ENCODE measurements at places on chromosomes 16 and 17. TPM values are rescaled to one million over a fixed set of nuclear protein-coding genes. Genes with fewer than 3 reads are reported as not detected.

KRT31 gene
- polyA plus RNA-seq = not detected

COX6A2 gene
- polyA plus RNA-seq = not detected

TERB1 gene
- not detected for polyA plus RNA-seq

KRTAP9-2 gene
- not detected for polyA plus RNA-seq

RIPOR1 gene
- 91.6 TPM for polyA plus RNA-seq

PYY gene
- polyA plus RNA-seq = not detected

SPATA2L gene
- 12.7 TPM for polyA plus RNA-seq

KRTAP2-2 gene
- polyA plus RNA-seq = 0.74 TPM

STARD3 gene
- polyA plus RNA-seq = 32.3 TPM

RPRML gene
- not detected for polyA plus RNA-seq

NKD1 gene
- not detected for polyA plus RNA-seq

OR1A1 gene
- polyA plus RNA-seq = not detected

TVP23A gene
- 0.06 TPM for polyA plus RNA-seq

CLEC3A gene
- not detected for polyA plus RNA-seq

CCL17 gene
- polyA plus RNA-seq = not detected

FBRS gene
- polyA plus RNA-seq = 5.8 TPM

WNT9B gene
- not detected for polyA plus RNA-seq

AOC2 gene
- polyA plus RNA-seq = 0.09 TPM

CDK5R1 gene
- 0.63 TPM for polyA plus RNA-seq

SLC5A10 gene
- polyA plus RNA-seq = 0.10 TPM

SYCE1L gene
- not detected for polyA plus RNA-seq

ITGB3 gene
- polyA plus RNA-seq = 3.5 TPM

HELZ gene
- polyA plus RNA-seq = 23.2 TPM

PMP22 gene
- polyA plus RNA-seq = 124 TPM

DPEP3 gene
- not detected for polyA plus RNA-seq

TNS4 gene
- polyA plus RNA-seq = 0.44 TPM

MT1G gene
- polyA plus RNA-seq = 4.4 TPM

PRDM7 gene
- not detected for polyA plus RNA-seq

RPL19 gene
- polyA plus RNA-seq = 892 TPM

ERCC4 gene
- 19.3 TPM for polyA plus RNA-seq

KRTAP4-4 gene
- not detected for polyA plus RNA-seq

AKAP1 gene
- polyA plus RNA-seq = 8.6 TPM

AHSP gene
- not detected for polyA plus RNA-seq

MYH11 gene
- 0.79 TPM for polyA plus RNA-seq

TMEM106A gene
- 5.1 TPM for polyA plus RNA-seq

BRICD5 gene
- polyA plus RNA-seq = 0.22 TPM

KRTAP3-1 gene
- polyA plus RNA-seq = not detected

OR1D5 gene
- not detected for polyA plus RNA-seq

FSCN2 gene
- polyA plus RNA-seq = 0.48 TPM
